ENCODE measurements at places on chromosomes 7 and 10.
A peak's percentile ranks its signal among the peaks of the same experiment; 100 is the strongest.

DNA sequence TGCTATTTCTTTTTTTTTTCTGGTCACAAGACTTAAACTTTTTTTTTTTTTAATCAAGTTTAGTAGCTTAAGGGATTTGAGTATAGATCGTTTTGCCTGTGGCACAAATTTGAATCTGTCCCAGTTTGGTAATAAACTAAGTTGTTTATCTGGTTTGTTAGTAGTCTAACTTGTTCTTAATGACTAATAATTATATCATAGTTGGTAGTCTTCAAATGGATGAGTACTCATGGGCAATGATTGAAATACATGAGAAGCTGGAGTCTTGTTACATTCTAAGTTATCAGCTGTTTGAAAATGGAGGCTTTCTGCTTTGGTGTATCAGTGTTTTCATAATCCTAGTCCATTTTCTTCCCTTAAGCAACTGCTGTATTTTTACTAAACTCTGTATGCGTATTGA lies 12.3 kb downstream of the BTAF1 start:
- DNase-seq, result no peak

DNA sequence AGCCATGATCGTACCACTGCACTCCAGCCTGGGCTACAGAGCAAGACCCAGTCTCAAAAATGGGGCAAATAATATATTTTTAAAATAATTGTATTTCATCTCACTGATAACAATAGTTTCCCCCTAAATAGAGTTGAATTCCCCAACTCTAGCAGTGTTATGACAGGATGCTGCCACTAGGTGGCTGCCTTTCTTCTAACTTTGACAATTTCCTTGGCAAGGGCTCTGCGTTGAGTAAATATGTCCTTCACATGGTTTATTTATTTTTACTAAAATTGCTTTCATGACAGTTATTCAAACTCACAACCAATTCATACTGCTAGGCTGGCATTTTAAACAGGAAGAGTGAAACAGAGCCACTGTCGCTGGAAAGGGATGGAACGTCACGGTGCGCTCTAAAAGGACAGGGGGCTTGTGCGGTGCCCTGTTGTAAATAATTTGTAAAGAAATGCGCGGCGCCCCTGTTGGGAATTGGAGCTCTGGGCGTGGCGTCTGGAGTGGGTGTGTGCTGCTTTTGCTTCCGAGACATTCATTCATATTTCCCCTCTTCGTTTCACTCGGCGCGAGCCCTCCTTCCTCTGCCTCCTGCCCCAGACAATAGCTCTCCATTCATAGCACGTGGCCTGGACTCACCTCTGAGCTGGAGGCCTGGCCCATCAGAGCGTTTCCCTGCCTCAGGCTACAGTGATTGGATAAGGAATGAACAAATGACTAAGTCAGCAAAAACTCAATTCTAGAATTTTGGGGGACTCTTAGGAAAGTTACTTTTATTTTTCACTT lies 20.5 kb upstream of the PITRM1 start:
- no peak for DNase-seq

- peak; percentile 42 for DNase-seq
Observed at GRCh38 chr10:46516660-46517416, 39.6 kb downstream of the GPRIN2 start.

DNA sequence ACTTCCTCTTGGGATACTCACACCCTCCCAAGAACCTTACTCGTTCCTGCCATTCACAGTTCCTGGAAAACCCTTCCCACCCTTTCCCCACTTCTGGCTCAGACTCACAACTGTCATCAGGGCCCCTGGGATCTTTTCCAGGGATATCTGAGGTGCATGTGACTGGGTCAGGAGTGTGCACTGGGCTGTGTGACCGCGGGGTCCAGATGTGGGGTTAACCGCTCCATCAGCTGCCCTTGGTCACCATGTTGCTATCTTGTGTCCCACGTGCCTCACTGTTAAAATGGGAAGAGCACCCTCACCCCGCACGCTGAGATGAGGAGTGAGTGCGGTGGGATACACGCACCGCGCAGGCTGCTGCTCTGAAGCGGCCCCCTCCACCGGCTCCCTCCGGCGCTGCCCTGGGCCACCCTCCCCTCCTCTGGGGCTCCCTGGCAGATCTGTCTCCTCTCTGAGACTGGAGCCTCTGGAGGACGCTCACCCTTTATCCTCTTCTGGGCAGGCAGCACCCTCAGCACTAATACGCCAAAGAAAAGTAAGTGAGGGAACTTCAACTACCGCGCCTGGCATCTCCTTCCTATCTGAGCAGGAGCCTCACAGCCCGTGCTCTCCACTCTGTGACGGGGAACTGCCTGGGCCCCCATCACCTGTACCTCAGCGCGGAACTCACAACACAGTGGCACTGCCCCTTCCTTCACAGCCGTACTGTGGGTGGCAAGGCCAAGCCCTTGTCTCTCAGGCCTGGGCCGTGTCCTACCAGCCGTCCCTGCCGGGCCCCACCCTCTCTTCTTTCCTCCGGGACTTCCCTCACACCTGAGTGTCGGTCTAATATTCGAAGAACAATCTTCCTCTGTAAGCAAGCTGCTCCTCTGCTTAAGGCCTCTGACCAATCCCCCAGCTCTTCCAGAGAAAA lies 15.6 kb downstream of the COBL start:
- DNase-seq, result no peak

- no peak for DNase-seq
Observed at GRCh38 chr10:60574388-60574787, 184.7 kb upstream of the ANK3 start.

DNA sequence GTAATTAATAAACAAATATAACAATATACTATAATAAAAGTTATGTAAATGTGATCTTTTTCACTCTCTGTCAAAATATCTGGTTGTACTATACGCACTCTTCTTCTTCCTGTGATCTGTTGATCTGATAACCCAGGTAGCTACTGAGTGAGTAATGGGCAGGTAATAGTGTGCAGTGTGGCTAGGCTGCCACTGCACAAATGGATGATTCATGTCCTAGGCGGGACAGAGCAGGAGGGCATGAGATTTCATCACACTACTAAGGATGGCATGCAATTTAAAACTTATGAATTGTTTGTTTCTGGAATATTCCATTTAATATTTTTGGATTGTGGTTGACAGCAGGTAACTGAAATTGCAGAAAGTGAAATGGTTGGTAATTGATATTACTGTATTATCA lies 44.5 kb downstream of the TAS2R16 start:
- no peak for DNase-seq

DNA sequence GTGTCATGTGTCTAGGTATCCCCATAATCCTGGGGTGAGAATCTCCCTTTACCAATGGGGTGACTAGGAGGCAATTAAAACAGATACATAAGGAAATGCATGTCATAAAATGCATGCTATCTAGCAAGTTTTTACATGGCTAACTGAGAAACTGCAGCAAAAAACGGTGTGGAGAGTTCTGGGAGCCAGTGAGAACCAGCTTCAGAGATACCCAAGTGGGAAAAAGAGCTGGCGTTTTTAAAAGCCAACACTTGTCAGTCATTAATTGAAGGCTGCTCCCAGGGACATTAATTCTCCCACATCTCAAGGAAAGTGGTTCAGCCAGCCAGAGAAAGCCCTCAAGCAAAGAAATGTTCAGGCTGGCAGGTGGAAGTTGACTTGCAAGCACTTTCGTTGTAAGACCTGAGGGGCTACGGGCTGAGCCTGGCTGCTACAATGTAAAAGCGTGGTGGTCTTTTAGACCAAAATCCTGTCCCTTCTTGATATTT lies 28.1 kb downstream of the ST8SIA6 start:
- DNase-seq, result no peak
